ENCODE measurements at places on chromosomes 12 and 14. TPM values are rescaled to one million over a fixed set of nuclear protein-coding genes. Genes with fewer than 3 reads are reported as not detected.

The TOMM20L gene
- total RNA-seq: not detected

The SLC17A8 gene
- 0.08 TPM for total RNA-seq

The AICDA gene
- not detected for total RNA-seq

The RNF212B gene
- 0.17 TPM for total RNA-seq

The PRICKLE1 gene
- 5.7 TPM for total RNA-seq

- DNase-seq: no peak
- H3K27me3 ChIP-seq: no peaks in the 10 kb centered on the region
- H3K36me3 ChIP-seq: no peaks in the 10 kb centered on the region
- no peak overlapping the region for H3K4me3 ChIP-seq
- H3K4me1 ChIP-seq: no peaks in the 10 kb centered on the region
- H3K27ac ChIP-seq: no peak overlapping the region
Observed at GRCh38 chr14:29743531-29743930, 184.1 kb downstream of the PRKD1 start.

GRCh38 chr12:127358888-127359287 is 908.1 kb upstream of the TMEM132C start:
- H3K27me3 ChIP-seq: no peaks in the 10 kb centered on the region
- no peaks in the 10 kb centered on the region for H3K36me3 ChIP-seq
- DNase-seq: no peak
- H3K27ac ChIP-seq: no peak overlapping the region
- no peak overlapping the region for H3K4me3 ChIP-seq

- no peak for DNase-seq
- no peak overlapping the region for H3K27ac ChIP-seq
- H3K27me3 ChIP-seq: peaks cover 23% of the 10 kb centered on the region
- H3K36me3 ChIP-seq: no peaks in the 10 kb centered on the region
- H3K4me3 ChIP-seq: no peak overlapping the region
Observed at GRCh38 chr12:53739214-53740129, 12.2 kb upstream of the CALCOCO1 start.
